ENCODE measurements at places on chromosomes 6 and 20.

DNA sequence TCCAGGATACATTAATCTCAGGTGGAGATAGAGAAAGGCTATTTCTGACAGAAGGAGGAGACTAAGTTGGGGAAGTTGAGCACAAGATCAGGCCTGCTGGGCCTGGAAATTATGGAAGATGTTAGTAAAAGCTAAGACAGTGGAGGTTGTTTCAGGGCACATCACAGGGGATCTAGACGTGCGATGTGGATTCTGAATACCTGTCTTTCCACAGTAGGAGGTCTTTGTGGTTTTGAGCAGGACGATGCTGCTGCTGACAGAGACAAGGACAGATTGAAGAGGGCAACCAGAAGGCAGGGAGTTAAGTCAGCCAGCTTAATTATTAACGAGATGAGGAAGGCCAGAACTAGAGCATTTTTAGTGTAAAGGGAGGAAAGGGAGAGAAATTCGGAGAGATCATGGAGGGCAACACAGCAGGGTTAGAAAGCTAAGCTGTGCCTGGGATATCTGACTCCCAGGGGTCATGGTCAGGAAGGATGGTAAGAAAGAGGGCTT, 384.9 kb downstream of the MAFB start:
- DNase-seq: no peak

GRCh38 chr6:52966101-52966500, 29.0 kb downstream of the GSTA4 start:
- no peak for DNase-seq

DNA sequence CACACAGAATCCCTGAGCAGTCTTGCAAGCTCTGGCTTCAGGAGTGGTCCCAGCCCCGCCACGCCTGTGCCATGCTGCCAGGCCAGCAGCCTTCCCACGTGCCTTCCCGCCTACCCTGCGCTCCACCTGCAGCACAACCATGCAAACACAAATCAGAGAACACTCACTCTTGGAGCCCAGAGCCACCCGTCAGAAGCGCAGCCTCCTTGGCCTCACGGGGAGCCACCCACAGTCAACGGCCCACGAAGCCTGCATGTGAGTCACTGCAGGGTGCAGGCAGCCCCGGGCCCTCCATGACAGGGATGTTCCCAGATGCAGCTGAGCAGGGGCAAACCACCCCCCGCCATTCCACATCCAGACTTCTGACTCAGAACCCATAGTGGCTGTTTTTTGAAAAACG, 217.0 kb downstream of the DLL1 start:
- no peak for DNase-seq

- DNase-seq: no peak
Observed at GRCh38 chr6:29516108-29516507, 28.4 kb upstream of the MAS1L start.

All from NCI-H1417 treated with DMSO at 0.1 percent for 48 hours (cell line).